Ovary (tissue), 10 donors: ENCODE measurements at places on chromosomes 11 and 22. TPM values are rescaled to one million over a fixed set of nuclear protein-coding genes. Genes with fewer than 3 reads are reported as not detected.

Gene OR5B17
- not detected for total RNA-seq

GRCh38 chr22:43969989-43970755, 14.9 kb downstream of the SAMM50 start:
- no peak for DNase-seq

- DNase-seq = no peak
Observed at GRCh38 chr11:128627666-128628324, 40.4 kb upstream of the ETS1 start.

Gene MRGPRF
- total RNA-seq = 30.7 TPM

GRCh38 chr11:134643115-134644012, 231.3 kb upstream of the B3GAT1 start:
- DNase-seq = no peak

- DNase-seq = no peak
Observed at GRCh38 chr22:39234867-39235687, 9.7 kb downstream of the PDGFB start.

DNA sequence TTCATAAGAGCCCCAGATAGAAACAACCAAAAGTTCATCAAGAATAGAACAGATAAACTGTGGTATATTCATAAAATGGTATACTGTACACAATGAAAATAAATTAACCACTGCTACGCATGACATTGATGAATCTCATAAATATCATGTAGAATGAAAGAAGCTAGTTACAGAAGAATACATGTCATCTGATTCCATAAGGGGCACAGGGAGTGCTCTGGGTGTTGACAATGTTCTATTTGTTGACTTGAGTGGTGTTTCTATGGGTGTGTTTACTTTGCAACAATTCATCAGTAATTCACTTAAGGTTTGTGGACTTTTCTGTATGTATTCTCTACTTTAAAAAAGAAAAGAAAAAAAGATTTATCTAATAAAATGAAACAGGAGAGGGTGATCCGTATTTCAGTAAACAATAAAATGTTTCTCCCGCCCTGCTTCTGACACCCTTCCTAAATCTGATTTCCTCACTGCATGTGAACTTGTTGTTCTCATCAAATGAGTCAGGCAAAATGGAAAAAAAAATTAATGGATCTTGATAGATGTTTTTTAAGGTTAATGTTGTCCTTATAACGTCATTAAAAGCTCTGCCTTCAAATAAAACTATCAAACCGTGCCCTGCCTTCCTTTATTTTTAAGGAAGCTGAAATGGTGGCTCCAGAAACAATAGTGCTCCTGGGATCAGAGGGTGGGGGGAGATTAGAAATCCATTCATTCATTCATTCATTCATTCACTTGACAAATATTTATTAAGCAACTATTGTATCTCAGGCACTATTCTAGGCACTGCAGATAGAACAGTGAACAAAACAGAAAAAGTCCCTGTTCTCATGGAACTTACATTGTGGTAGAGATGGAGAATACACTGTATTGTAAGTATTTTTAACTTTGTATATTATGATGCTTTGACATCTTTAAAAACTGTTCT, 77.2 kb upstream of the CD44 start:
- no peak for DNase-seq

- no peak for DNase-seq
Observed at GRCh38 chr11:116533186-116533825, 239.5 kb downstream of the BUD13 start.

- no peak for DNase-seq
Observed at GRCh38 chr22:26783885-26784284, 126.5 kb downstream of the MIAT start.

Gene CDC45
- total RNA-seq = 0.87 TPM

DNA sequence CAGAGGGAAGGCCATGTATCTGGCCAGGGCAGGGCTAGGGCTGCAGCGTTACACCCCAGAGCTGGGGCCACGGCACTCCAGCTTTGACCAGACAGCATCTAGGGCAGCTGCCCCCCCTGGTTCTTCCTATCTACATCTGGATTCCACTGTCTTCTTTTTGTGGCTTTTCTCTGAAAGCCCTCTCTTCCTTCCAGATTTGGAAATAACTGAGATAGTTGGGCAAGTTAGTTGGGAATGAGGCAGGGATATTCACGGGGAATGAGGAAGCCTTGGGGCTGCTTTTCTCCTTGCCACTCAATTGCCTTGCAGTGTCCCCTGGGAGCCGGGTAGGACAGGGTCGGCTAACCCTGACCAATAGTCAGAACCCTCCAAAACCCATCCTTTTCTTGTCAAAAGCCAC, 26.8 kb downstream of the CLMP start:
- no peak for DNase-seq

DNA sequence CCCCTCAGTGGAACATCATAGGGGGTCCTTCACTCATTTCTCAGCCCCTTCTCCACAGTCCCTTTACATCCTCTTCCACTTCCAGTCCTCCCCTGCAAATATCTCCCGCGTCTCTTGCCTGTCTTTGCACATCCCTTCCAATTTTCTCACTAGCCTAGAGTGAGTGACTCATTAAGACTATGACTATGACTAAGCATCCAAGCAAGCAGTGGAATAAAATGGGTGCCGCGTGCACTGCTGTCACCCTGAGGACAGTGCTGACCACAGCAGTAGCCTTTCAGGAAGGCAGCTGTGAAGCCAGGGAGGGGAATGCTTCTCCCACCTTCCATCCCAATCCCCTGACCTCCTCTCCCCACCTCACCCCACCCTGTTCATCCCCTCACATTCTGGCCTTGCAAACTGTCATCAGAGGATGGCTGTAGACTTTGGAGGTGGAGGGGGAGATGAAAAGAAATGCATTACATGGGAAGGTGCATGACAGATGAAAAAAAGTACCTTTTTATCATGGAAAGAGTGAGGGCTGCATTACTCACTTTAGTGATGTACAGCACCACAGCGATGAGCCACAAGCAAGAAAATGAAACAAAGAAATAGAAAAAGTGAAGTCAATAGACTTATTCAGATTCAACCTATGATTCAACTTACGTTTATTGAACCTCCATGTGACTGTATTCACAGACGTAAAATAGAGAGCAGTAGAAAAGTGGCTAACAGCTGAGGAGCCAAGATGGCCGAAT, 948.2 kb downstream of the NTM start:
- DNase-seq = no peak

- no peak for DNase-seq
Observed at GRCh38 chr11:65539744-65540289, 14.9 kb downstream of the SCYL1 start.

DNA sequence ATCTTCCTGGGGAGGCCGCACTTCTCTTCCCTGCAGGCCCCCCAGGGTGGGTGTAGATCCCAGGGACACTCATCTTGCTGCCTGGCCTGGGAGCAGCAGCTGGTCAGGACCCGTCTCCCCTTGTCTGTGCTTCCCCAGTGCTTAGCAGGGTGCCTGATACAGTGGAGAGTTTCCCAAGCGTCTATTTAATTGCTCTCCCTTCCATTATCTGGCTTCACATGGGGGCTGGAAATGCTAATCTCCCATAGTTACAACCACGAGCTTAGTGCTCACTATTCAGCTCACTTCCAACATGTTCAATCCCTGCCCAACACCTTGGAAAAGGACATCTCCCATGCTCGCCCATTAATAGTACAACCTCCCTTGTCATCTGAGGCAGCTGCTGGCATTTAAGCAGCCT, 100.5 kb downstream of the DSCAML1 start:
- DNase-seq = no peak

Gene PLAAT5
- total RNA-seq = 1.7 TPM

DNA sequence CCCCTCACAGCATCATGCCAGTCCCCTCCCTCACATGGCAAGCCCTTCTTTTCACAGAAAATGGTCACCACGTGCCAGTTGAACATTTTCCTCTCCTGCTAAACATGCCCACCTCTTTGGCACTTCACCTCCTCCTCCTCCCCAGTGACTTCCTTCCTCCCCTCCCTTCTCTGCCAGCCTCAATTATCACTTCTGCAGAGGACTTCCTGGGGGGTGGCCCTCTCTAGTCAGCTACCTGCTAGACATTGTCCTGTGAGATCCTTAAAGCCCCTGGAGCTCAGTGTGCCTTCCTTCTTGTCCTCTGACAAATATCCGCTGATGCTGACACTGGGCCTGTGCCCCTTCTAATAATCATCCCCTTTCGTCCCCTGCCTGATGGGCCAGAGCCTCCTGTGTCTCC, 43.2 kb upstream of the E2F8 start:
- DNase-seq = no peak

Gene CNGA4
- total RNA-seq = 1.3 TPM
